ENCODE measurements at places on chromosomes 13 and 19.

DNA sequence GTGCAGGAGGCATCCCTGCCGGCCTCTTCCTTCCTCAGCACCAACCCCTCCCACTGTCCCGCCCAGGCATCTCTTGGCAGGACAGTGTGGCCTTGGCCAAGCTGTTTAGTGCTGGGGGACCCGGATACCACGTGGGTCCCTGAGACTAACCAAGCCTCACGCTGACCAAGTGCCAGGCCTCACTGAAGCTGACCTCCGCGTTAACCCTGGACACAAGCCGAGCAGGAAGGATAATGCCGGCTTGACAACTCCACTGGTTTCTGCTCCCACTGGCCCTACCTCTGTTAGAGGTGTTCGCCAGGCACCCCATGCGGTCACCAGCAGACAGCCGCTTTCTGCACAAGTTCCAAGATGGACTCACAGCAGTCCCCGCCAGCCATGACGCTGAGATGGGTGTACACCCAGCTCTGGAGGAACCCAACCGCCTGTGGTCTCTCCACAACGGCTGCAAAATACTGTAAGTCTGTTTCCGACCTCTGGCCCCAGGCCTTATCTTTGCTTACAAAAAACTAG lies 12.4 kb downstream of the GRTP1 start:
- H3K36me3 ChIP-seq = no peaks in the 10 kb centered on the region
- H3K4me1 ChIP-seq = no peaks in the 10 kb centered on the region
- no peak for DNase-seq

GRCh38 chr13:34311251-34311650 lies 493.3 kb downstream of the RFC3 start:
- no peak for DNase-seq
- H3K27ac ChIP-seq = no peak overlapping the region
- H3K27me3 ChIP-seq = no peaks in the 10 kb centered on the region
- H3K4me1 ChIP-seq = no peaks in the 10 kb centered on the region

DNA sequence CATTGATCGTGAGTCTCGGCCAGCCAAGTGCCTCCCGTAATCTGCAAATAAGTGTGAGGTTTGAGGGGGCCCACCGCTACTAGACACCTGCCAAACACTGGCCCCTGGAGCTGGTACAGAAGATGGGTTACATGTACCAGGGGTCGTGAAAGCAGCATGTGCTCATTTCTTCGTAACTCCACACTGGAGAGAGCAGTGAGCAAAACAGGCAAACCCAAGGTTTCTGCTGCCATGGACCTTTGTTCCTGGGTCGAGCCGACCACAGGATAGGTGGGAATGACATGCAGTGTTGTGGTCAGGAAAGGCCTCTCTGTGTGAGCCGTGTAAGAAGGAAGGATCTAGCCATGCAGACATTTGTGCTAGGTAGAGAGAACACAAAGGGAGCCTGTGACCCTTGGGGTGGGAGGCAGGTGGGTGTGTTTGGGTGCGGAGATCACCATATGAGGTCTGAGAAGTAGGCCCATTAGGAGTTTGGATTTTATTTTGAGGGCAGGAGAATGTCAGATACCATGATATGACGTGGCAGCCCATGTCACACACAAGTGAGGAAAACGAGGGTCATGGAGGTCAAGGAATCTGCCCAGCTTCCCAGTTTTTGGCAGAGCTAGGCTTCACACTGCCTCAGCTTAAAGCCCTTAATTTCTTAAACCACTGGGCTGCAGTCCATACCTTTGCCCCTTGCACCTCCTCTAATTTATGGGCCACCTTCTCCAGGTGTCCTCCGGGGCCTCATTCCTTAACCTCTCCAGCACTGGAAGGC lies 919 bp downstream of the GTF3A start:
- H3K36me3 ChIP-seq = peaks cover 46% of the 10 kb centered on the region
- peaks cover 48% of the 10 kb centered on the region for H3K4me1 ChIP-seq
- H3K4me3 ChIP-seq = peak overlapping the region; percentile 93

- H3K4me1 ChIP-seq = no peaks in the 10 kb centered on the region
- no peaks in the 10 kb centered on the region for H3K36me3 ChIP-seq
- no peaks in the 10 kb centered on the region for H3K27me3 ChIP-seq
- no peak for DNase-seq
- H3K27ac ChIP-seq = no peak overlapping the region
These were observed 198.8 kb downstream of the GPC6 start for GRCh38 chr13:93425411-93425810.

- H3K27ac ChIP-seq = peak overlapping the region; percentile 95
- no peak overlapping the region for H3K4me3 ChIP-seq
- no peak for DNase-seq
- H3K27me3 ChIP-seq = no peaks in the 10 kb centered on the region
- H3K4me1 ChIP-seq = peaks cover 67% of the 10 kb centered on the region
These were observed 12.5 kb downstream of the ARRDC2 start for GRCh38 chr19:18020212-18021085.

GRCh38 chr13:102400675-102401145 lies 1.1 kb downstream of the FGF14 start:
- DNase-seq = peak; percentile 6
- H3K27me3 ChIP-seq = peaks cover 65% of the 10 kb centered on the region
- H3K36me3 ChIP-seq = no peaks in the 10 kb centered on the region

DNA sequence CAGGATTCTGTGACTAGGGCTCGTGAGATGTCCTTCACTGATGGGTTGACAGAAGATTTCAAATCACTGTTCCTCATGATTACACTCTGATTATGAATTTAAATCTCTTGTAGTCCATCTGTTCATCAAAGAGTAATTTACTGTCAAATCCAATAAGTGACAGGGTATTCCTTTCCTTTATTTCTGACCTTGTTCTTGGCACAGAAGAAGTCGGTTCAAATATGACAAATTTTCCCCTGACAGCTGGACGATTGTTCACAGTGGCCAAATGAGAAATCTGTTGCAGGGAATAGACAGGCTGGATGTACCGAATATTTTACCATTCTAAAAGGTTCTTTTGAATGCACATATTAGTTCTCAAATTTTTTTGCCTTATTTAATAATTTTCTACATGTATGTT lies 767.3 kb upstream of the GPC6 start:
- no peak overlapping the region for H3K4me3 ChIP-seq
- H3K27ac ChIP-seq = no peak overlapping the region
- H3K36me3 ChIP-seq = no peaks in the 10 kb centered on the region
- no peaks in the 10 kb centered on the region for H3K27me3 ChIP-seq
- no peaks in the 10 kb centered on the region for H3K4me1 ChIP-seq

GRCh38 chr19:44455100-44455499 lies 6.8 kb upstream of the ZNF229 start:
- H3K36me3 ChIP-seq = peaks cover 26% of the 10 kb centered on the region
- DNase-seq = no peak
- no peaks in the 10 kb centered on the region for H3K4me1 ChIP-seq

GRCh38 chr13:109336730-109337129 lies 449.7 kb downstream of the IRS2 start:
- no peak overlapping the region for H3K4me3 ChIP-seq
- H3K4me1 ChIP-seq = no peaks in the 10 kb centered on the region
- no peak for DNase-seq
- no peaks in the 10 kb centered on the region for H3K36me3 ChIP-seq
- H3K27ac ChIP-seq = no peak overlapping the region

- peaks cover 48% of the 10 kb centered on the region for H3K4me1 ChIP-seq
- H3K27ac ChIP-seq = peak overlapping the region; percentile 24
- no peaks in the 10 kb centered on the region for H3K27me3 ChIP-seq
These were observed 59.0 kb downstream of the WDFY2 start for GRCh38 chr13:51643105-51643881.

- H3K4me3 ChIP-seq = peak within 1 kb of the TSS; percentile 91
- H3K4me1 ChIP-seq = peaks cover 48% of the 10 kb centered on the region
- H3K36me3 ChIP-seq = peaks cover 4% of the 10 kb centered on the region
- no peaks in the 10 kb centered on the region for H3K27me3 ChIP-seq
- peak; percentile 99 for DNase-seq
- H3K27ac ChIP-seq = peak within 1 kb of the TSS; percentile 91
These were observed at the start of the genes ADAT3 and SCAMP4 for GRCh38 chr19:1905110-1905862. TSS of gene ADAT3 (plus strand) at chr19:1905399. CDS start at chr19:1912048, 6,649 bp downstream. TSS of gene SCAMP4 (plus strand) at chr19:1905399. CDS start at chr19:1915020, 9,621 bp downstream.

GRCh38 chr13:63107179-63107943 lies 1691.7 kb upstream of the PCDH20 start:
- no peaks in the 10 kb centered on the region for H3K27me3 ChIP-seq
- H3K36me3 ChIP-seq = no peaks in the 10 kb centered on the region
- no peaks in the 10 kb centered on the region for H3K4me1 ChIP-seq

DNA sequence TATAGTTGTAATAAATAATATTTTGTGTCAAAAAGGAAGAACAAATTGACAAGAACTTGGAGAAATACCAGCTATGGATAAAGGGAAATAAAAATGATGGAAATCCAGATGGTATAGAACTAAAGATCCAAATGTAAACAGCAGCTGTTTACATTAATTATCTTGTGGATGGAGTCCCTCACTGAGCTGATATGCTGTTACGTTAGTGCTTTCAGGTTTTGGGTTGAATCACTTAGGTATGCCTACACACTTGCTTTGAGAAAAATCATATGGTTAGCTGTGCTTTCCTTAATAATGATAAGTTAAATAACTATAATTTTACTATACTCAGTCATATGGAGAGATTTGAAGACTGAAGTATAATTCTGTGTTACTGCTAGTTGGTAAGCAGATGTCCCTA lies 27.7 kb downstream of the WASF3 start:
- H3K36me3 ChIP-seq = no peaks in the 10 kb centered on the region
- no peak overlapping the region for H3K4me3 ChIP-seq
- H3K4me1 ChIP-seq = no peaks in the 10 kb centered on the region
- H3K27me3 ChIP-seq = peaks cover 21% of the 10 kb centered on the region
- H3K27ac ChIP-seq = no peak overlapping the region
- DNase-seq = no peak

DNA sequence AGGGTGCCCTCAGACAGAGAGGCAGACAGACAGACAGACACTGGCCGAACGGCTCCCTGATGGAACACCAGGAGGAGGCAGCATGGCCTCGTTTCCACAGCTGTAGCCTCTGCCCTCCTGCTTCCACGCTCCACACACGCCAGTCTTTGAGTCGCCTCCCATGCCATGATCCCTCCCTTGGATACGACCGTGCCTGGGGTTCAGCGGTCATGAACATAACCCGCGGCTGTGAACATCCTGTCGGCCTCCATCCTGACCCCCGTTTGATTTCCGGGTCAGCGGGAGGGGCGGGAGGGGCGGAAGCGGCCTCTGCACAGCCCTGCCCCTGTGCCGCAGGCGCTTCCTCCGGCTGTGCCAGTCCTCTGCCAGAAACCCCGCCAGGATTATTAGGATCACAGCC lies 23.4 kb downstream of the GP6 start:
- H3K27ac ChIP-seq = no peak overlapping the region
- DNase-seq = no peak
- peaks cover 18% of the 10 kb centered on the region for H3K36me3 ChIP-seq
- H3K4me1 ChIP-seq = no peaks in the 10 kb centered on the region

DNA sequence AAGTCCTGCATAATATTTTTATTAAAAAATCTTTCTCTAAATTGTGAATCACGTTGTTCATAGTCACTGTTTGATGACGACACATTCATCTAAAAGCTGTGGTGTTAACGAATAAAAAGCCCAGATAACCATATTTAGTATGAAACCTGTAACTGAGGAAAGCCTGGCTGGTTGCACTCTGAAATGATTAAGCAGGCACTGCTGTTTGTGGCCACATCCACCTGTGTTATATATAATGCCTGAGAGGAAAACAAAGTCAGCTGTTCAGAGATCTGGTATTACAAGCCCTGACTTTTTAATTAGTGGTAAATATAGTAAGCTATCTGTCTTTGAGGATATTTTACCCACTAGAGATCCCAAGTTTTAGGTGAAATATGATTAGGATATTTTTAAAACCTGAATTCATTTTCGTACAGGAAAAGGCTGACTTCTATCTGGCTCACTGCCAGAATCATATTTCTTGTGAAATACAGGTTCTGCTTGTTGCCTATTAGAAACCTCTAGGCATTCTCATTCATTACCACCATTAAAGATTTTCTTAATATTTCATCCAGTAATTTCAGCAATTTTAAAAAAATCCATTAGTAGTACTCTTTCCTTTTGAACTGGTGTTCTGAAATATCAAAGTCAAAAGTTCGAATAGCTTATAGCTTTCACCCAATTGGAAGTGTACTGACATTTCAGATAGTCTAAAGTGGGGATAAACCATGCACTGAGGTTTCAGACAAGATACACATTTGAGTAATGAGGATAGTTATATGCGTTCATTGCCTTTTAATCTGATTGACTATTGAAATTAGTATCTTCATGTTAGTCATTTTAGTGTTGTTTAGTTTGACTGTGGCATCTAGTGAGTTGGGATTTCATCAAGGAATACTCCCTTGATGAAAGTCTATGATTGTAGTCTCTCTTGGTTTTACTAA lies 79.7 kb downstream of the LMO7 start:
- H3K27ac ChIP-seq = no peak overlapping the region
- peaks cover 2% of the 10 kb centered on the region for H3K36me3 ChIP-seq

- H3K4me1 ChIP-seq = peaks cover 12% of the 10 kb centered on the region
- H3K4me3 ChIP-seq = no peak overlapping the region
- peak overlapping the region; percentile 36 for H3K27ac ChIP-seq
These were observed 73.4 kb upstream of the UBL3 start for GRCh38 chr13:29923554-29924481.

- no peak overlapping the region for H3K27ac ChIP-seq
- DNase-seq = no peak
- H3K4me3 ChIP-seq = no peak overlapping the region
- no peaks in the 10 kb centered on the region for H3K36me3 ChIP-seq
- no peaks in the 10 kb centered on the region for H3K27me3 ChIP-seq
These were observed 704.4 kb upstream of the PCDH20 start for GRCh38 chr13:62119739-62120700.

- peak overlapping the region; percentile 99 for H3K27ac ChIP-seq
- DNase-seq = peak; percentile 64
- H3K4me3 ChIP-seq = peak overlapping the region; percentile 84
- H3K27me3 ChIP-seq = no peaks in the 10 kb centered on the region
- peaks cover 91% of the 10 kb centered on the region for H3K4me1 ChIP-seq
- peaks cover 60% of the 10 kb centered on the region for H3K36me3 ChIP-seq
These were observed 124.5 kb downstream of the AKAP11 start for GRCh38 chr13:42396501-42396900.

DNA sequence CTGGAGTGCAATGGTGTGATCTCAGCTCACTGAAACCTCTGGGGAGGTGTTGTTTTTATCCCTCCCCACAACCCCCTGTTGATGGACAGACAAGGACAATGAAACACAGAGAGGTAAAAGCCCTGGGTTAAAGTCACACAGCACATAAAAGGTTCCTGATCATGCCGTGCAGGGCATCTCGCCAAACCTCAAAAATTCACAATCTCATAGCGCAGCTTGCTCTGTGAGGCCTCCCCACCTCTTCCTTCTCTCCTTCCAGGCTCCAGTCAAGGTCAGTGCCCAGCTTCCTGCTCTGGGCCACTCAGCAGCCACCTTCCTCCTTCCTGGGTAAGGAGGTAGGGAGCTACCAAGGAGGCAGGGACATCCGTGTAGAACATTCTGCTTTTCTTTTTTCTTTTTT lies 2.3 kb downstream of the FUT2 start:
- peaks cover 7% of the 10 kb centered on the region for H3K4me1 ChIP-seq
- H3K4me3 ChIP-seq = no peak overlapping the region
- no peak overlapping the region for H3K27ac ChIP-seq
- peaks cover 26% of the 10 kb centered on the region for H3K27me3 ChIP-seq
- H3K36me3 ChIP-seq = no peaks in the 10 kb centered on the region
- DNase-seq = no peak

DNA sequence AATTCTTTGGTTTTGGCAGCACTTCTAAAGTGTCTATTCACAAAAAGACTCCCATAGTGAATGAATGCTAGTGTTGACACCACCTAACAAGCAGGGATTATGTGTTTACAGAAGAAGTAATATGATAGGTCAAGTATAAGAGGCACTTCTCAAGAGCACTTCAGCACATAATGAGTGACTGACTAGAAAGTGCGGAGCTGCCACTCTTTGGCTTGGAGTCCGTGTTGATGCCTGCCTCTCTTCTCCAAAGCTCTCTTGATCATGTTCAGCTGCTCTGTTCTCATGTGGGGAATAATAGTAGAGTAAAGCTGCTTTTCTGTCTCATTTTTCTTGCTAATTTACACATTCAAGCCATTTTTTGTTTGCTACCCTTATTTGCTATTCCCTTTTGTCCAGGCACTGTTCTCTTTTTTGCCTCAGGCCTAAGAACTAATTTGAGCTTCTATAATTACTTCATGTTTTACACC lies 22.7 kb upstream of the MAB21L1 start:
- no peak for DNase-seq
- H3K4me3 ChIP-seq = no peak overlapping the region
- no peaks in the 10 kb centered on the region for H3K4me1 ChIP-seq

All from activated naive CD8-positive, alpha-beta T cell treated with anti-CD3 and anti-CD28 coated beads, Interleukin-2, amount 50 U/mL, for 24 hours (primary cell).